ENCODE measurements at places on chromosomes 7 and 10.

DNA sequence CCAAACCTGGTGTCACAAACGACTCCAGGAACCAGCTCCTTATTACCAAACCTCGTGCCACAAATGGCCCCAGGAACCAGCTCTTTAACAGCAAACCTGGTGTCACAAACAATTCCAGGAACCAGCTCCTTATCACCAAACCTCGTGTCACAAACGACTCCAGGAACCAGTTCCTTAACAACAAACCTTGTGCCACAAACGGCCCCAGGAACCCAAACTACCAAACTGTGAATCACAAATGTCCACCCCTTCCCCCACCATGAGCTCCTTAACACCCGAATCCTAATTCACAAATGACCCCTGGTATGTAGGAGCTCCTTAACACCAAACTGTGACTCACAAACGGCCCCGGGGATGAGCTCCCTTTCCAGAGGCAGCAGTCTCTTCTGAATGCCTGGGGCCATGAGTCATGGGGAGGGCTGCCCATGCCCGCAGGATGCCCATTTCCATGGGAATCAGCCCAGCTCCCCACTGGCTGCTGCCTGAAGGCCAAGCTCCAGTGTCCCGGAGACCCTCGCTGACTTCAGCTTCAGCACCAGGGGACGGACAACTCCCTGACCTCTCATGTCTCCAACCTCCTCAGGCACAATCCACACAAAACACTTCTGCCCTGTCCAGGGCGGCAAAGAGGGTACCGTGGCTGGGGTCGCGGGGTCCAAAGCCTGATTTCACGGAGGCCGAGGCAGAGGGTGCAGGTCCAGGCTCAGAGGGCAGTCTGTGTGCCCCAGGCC lies 213.1 kb downstream of the ELFN1 start:
- no peak for DNase-seq

DNA sequence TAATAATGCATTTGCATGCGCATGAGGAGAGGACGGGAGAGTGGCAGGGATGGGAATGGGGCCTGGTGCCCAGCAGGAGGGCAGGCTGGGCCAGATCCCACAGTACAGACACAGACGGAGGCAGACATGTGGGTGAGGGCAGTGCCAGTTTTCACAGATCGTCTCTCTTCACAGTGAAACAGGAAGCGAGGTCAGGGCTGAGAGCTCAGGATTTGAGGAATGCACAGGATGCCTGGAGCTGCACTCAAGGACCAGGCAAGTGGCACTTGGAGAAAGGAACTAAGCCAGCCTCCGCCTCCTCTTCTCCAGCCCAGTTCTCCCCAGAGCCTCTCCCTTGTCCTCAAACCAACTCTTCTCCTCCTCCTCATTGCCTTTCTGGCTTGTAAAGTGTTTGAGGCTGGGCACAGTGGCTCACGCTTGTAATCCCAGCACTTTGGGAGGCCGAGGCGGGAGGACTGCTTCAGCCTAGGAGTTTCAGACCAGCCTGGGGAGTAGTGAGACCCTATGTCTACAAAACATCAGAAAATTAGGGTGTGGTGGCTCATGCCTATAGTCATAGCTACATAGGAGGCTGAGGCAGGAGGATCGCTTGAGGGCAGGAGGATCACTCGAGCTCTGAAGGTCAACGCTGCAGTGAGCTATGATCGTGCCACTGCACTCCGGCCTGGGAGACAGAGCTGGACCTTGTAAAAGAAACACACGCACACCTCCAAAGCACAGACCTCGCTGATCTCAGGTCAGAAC lies 115.2 kb downstream of the HIP1 start:
- DNase-seq = no peak

DNA sequence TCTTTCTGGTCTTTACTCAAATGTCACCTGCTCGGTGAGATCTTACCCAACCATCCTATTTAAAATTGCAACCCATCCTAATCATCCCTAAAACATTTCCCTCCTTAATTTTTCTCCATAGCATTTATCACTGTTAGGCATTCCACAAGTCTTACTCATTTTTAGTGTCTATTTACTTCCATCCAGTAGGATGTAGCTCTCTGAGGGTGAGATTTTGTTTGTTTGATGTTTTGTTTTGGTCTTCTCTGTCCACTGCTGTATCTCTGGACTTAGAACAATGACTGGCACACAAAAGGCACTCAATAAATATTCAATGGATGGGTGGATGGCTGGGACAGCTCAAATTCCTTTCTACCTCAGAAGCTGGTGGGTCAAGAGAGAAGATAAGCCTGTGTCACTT lies 15.8 kb upstream of the DUSP5 start:
- no peak for DNase-seq

GRCh38 chr10:69757206-69757552 lies 44.5 kb upstream of the COL13A1 start:
- no peak for DNase-seq

DNA sequence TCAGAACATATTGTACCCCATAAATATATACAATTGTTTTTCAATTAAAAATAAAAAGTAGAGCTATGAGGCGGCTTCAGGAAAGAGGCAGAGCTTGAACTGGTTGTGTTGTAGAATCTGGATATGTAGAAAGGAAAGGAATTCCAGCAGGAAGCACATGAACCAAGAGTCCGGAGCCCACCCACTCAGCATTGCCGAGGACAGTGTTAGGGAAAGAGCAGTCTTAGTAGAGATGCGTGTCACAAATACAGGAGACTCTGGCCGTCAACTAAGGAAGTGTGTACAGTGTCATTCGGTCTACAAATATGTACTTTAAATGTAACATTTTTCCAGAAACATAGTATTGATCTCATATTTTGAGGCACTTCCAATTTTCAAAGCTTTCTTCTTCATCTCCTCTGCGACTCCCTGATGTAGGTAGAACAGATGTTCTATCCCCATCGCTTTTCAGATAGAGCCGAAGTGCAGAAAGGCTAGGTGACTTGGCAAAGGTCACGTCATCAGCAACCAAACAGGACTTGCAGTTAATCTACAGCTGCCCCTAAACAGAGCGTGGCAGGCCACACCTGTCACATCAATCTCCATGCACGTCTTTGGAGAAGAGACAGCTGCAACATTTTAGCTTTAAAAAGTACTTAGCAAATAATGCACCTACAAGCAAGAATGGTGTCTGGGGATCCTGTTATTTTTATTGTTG lies 25.3 kb upstream of the GJD4 start:
- DNase-seq = no peak

- DNase-seq = no peak
Measured at GRCh38 chr7:151773797-151774196, 103.1 kb downstream of the PRKAG2 start.

- no peak for DNase-seq
Measured at GRCh38 chr10:97169911-97170693, 15.7 kb downstream of the SLIT1 start.

DNA sequence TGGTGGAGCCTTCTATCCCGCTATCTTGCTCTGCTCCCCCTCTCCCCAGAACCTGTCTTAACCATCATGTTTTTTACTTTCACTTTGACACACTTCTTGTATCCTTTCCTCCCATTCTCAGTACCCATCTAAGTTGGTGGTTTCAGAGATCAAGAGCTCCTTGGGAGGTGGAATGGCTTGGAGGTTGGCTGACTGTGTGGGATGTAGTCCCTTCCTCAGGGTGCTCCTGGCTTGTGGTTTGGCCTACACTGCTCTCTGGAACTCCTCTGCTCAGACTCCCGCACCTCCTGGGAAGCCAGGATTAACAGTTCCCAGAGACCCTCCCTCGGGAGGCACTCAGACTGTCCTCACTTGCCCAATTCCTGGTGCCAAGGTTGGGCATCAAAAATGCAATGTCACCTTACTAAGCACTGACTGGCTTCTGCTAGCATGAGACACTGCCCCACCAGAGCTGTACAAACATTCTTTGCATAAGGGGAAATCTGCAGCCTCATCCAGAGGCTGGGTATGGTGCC lies 93.1 kb upstream of the NAMPT start:
- DNase-seq = no peak

- DNase-seq = no peak
Measured at GRCh38 chr10:130781206-130781605, 530.3 kb downstream of the TCERG1L start.

- no peak for DNase-seq
Measured at GRCh38 chr7:33841705-33842129, 63.6 kb upstream of the BMPER start.

- no peak for DNase-seq
Measured at GRCh38 chr10:77620731-77621130, 16.9 kb downstream of the KCNMA1 start.

DNA sequence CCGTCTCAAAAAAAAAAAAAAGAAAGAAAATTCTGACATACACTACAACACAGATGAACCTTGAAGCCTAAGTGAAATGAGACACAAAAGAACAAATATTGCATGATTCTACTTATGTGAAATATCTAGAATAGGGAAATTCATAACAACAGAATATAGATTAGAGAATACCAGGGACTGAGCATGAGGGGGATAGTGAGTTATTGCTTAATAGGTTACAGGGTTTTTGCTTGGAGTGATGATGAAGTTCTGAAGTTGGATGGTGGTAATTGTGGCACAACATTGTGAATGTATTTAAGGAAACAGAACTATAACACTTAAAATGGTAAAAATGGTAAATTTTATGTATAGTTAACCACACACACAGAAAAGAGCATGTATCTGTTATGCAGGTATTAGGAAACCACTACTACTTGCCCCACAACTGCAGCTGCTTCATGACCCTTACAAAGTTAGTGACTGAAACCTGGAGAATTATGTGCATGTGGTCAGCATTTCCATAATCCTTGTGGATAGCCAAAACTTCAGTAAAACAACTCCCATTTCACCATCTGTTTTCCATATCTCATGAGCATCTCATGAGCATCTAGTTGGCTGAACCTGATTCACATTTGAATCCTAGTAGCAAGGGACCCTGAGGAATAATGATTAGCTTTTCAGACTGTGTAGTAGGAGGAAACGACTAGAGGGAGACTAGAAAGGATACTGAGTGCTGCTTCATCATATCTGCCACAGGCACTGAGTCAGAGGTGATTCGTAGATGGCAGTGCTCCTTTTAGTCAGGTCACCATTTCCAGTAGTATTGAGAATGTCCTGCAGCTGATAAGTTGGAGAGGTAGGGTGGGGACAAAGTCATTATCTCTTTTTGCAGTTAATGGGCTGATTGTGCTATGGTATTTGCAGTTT lies 26.3 kb downstream of the SAMD8 start:
- no peak for DNase-seq

- no peak for DNase-seq
Measured at GRCh38 chr7:152148706-152149105, 123.2 kb downstream of the GALNT11 start.

DNA sequence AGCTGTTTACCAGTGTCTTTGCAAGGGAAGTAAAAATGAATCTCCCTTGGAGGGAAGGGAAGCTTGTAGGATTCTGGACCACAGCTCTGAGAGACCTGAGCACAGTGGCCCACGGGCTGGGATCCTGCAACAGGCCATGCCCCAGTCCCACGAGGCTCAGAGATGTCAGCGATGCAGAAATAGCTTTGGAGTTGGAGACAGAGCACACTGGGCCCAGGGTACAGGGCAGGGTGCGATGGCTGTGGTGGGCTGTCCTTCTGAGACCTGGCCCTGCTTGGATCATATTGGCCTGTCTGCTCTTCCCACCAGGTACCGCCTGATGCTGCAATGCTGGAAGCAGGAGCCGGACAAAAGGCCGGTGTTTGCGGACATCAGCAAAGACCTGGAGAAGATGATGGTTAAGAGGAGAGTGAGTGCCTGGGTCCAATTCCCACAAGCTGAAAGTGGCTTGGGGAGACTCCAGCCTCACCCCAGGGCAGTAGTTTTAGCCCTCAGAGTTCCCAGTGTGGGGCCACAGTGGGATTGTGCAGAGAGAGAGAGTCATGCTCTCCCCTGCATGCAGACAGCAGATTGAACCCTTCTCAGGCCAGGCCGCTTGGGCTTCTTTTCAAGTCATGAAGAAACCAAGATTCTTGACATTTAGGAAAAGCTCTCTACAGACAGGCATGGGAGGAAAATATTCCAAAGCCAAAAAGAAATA lies 13.5 kb upstream of the CSGALNACT2 start:
- no peak for DNase-seq

GRCh38 chr10:92079003-92079402 lies 155.4 kb downstream of the BTAF1 start:
- no peak for DNase-seq

DNA sequence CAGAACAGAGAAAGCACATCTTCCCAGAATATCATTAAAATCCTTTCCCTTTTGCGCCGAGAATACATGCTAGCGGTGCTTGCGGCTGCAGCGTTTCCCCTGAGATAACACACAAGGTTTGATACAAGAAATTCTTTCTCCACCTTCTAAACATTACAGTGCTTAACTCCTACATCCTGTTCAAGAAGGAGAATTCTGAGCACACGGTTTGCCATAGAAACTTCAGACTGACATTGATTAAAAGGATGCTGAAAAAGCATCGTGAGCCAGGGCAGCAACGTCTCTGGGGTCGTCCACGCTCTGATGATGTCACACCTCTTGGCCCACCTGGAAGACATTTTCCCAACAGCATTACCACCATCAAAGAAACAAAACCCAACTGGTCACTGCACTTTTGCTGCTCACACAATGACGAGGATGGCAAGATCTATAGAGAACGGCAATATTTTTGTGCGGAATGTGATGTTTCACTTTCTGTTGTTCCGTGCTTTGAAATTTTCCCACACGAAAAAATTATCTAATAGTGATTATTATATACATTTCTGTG lies 27.0 kb upstream of the PRSS1 start:
- no peak for DNase-seq

DNA sequence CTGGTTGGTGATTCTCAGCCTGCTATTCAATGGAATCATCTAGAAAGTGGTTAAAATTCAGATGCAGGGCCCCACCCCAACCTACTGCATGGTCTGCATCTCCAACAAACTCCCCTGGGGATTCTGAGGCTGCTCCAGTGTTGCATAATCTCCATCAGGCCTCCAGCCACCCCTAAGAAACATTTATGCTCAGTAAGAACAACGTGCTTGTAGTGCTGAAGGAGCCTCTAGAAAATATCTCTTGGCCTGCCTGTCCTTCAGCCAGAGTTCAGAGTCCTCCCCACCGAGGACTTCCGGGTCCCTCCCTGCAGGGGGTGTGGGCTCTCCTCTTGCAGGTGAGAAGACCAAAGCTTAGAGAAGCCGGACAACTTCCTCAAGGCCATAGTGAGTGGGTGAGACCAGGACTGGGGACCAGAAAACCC lies 159.8 kb downstream of the SH3PXD2A start:
- DNase-seq = no peak

GRCh38 chr10:9452056-9452455 lies 1397.6 kb downstream of the GATA3 start:
- no peak for DNase-seq

GRCh38 chr7:88516429-88516828 lies 209.7 kb upstream of the STEAP4 start:
- DNase-seq = no peak

DNA sequence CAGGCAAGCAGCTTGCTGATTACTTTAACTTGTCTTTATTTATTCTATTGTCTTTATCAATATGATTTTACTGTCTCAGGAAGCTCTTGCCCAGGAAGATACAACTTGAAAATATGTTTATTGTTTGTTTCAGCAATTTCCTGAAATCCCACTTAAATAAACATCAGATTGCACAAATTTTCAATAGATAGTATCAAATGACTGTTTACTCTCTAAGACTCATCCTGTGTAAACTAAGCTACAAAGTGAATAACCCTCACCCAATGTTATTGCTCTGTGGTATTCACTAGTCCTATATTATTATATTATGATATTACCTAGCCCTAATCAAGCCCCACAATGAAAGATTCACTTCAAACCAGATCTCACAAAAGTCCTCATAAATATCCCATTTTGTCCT lies 130.4 kb upstream of the HPS1 start:
- no peak for DNase-seq

Data from stimulated activated CD8-positive, alpha-beta memory T cell treated with anti-CD3 and anti-CD28 coated beads, Interleukin-2, amount 100 ng/mL, for 1 hour (primary cell).